ENCODE measurements at places on chromosomes 5 and 9.

GRCh38 chr9:126154182-126154827, 172.3 kb upstream of the MVB12B start:
- DNase-seq: no peak

GRCh38 chr9:118108971-118109370, 404.8 kb downstream of the TLR4 start:
- DNase-seq: no peak

DNA sequence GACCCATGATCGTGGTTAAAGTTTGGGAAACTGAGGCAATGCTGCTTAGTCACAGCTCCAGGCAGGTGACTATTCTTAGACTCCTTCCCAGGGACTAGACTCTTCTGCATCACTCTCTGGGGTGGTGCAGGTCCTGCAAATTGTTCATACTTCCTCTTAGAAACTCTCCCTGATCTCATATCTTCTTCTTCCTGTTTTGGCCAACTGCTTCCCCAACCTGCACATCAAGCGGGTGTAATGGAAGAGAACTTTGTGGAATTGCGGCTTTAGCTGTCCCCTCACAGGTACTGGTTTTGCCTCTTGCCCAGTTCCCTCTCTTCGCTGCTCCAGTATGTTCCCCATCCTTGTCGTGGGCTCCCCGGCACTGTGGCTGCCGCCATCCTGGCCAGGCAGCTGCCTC, 111.5 kb upstream of the CTSL start:
- DNase-seq: no peak

- no peak for DNase-seq
Observed at GRCh38 chr5:36606428-36607113, at the start of gene SLC1A3. TSS of gene SLC1A3 (plus strand) at chr5:36606606. CDS start at chr5:36608424, 1,818 bp downstream.

DNA sequence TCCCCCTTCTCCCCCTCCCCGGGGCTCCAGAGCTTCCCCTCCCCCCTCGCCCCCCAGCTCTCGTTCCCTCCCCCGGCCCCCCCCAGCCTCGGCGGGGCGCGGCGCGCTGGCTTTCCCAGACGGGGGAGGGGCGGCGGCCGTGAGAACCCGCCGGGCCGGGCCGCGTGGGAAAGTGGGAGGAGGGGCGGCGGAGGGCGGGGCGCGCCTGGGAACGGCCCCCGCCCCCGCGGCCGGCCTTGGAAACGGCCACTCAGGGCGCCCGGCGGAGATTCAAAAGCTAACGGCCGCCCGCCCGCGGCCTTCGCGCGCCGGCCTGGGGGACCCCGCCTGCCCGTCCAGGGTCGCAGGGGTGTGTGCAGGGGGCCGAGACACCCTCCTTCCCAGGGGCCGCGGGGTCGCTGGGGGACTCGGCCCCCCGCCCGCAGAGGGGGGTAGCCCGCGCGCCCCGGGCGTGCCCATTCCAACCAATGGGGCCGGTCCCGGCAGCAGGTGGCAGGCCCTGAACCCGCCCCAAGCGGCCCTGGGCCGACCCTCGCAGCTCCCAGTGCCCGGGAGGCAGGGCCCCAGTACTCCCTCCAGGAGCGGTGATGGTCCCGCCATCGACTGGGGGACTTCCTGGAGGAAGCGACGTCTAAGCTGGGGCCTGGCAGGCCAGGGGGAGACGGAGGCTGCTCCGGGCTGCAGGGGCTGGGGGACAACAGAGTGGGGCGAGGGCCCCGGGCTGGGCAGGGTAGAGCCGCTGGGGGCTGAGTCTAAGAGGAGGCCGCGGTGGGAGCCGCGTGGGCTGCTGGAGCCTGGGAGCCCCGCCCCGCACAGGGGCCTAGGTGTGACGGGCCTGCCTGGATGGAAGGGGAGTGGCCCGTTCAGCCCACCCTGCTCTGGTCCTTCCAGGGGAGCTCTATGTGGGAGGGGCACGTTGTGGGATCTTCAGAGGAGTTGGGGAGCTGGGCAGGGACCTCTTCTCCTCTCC, 14.2 kb upstream of the NRARP start:
- no peak for DNase-seq

DNA sequence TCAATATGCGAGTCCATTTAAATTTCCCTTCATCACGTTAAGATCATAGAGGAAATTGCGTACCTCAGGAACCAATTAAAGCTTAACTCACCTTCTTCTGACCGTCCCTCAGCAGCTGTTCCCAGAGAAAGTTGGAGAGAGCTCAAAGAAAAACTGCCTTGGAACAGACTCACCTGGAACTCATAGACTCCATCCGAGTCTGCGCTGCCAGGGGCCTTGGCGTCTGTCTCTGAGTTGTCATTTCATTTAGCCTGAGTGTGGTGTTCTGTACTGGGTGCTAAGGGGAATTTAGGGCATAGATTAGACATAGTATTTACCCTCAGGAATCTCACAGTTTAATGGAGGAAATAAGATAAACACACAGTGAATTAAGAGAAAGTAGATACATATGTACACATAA, 892.7 kb downstream of the TLE1 start:
- no peak for DNase-seq

DNA sequence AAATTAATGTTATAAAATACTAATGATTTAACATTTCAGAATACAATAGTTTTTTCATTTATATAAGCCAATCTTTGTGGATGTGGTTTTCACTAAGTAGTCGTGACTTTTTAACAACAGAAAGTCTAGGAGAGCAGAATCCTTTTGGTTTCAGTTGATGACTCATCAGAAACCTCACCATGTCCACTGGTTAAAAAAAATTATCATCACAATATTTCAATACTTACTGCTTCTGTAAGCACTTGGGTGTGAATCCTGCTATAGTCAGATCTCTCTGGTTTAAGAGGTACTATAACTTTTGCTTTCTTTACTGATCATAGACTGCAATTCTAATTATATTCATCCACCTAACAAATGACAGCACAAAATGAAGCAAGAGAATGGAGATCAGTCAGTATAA, 77.2 kb downstream of the MRPS30 start:
- DNase-seq: no peak

- DNase-seq: no peak
Observed at GRCh38 chr5:74130155-74130897, 504.3 kb downstream of the ARHGEF28 start.

DNA sequence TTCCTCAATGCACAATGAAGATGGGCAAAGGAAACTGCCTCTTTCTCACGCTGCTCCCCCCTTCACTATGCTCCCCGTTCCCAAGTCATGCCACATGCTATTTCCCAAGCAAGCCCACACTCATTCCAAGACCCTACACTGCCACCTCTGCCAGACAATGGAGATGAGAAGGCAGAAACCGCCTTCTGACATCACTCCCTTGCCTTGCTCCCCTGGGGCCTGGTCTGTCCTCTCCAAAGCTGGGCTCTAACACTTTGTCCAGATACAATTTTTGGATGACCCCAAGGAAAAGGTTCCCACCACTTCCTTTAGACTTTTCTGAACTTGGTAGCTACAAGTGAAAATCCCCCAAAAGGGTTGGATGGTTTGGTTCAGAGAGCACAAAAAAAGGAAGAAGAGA, 7.2 kb upstream of the ADRA1B start:
- DNase-seq: no peak

- no peak for DNase-seq
Observed at GRCh38 chr9:38671748-38672147, 48.2 kb downstream of the FAM240B start.
